Activated CD8-positive, alpha-beta memory T cell treated with anti-CD3 and anti-CD28 coated beads for 4 hours (primary cell): ENCODE measurements at places on chromosomes 2 and 18.

DNA sequence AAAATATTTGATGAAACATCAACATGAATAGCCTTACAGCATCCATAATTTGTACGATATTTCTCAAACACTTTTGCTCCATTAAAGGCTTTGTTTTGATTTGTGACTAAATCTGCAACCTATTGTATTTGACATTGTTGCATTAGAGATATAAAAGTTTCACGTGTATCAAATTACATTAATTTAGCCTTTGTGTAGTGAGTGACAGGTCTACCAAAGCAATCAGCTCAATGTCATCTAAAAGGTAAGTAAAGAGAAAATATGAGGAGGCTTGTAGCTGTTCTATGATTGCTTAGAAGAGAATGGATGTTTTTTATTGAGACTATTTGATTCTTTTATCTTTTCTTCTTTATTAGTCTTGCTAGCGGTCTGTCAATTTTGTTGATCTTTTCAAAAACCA is 430.2 kb downstream of the GALR1 start:
- no peak for DNase-seq

- DNase-seq: no peak
These were observed 149.2 kb upstream of the NCK2 start for GRCh38 chr2:105595536-105595935.

DNA sequence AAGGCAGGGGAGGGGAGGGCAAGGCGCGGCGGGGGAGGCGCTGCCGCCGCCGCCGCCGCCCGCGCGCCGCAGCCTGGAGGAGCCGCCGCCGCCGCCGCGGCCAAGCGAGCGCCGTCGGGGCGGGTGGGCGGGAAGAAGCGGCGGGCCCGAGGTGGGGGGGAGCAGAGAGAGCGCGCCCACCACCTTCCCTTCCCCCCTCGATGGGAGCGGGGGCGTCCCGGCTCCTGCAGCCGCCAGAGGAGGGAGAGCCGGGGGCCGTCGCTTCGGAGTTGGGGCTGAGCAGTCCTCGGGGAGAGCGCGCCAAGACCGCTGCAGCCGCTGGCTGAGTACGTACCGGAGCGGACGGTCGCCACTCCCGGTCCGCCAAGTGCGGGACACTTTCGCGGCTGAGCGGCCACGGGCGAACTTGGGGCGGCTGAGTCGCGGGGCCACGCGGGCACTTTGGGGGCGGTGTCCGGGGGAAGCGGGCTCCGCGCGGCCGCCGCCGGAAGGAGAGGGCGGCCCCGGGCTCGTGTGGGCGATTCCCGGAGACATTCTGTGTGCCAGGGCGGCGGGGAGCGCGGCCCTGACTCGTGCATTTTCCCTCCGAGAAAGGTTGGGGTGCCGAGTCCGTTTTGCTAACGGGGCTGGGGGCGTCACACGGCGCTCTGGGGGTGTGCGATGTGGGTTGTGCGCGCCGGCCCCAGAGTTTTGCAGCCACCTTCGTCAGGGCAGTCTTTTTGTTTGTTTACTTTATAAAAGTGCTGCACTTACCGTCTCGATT is at the start of gene NAB1:
TSS of gene NAB1 (plus strand) at position 49 of the 763 bp plus-strand sequence. CDS start 10,094 bp downstream, outside the sequence.
- DNase-seq: peak; percentile 64

GRCh38 chr18:36331521-36331971 is 34.0 kb downstream of the FHOD3 start:
- no peak for DNase-seq

DNA sequence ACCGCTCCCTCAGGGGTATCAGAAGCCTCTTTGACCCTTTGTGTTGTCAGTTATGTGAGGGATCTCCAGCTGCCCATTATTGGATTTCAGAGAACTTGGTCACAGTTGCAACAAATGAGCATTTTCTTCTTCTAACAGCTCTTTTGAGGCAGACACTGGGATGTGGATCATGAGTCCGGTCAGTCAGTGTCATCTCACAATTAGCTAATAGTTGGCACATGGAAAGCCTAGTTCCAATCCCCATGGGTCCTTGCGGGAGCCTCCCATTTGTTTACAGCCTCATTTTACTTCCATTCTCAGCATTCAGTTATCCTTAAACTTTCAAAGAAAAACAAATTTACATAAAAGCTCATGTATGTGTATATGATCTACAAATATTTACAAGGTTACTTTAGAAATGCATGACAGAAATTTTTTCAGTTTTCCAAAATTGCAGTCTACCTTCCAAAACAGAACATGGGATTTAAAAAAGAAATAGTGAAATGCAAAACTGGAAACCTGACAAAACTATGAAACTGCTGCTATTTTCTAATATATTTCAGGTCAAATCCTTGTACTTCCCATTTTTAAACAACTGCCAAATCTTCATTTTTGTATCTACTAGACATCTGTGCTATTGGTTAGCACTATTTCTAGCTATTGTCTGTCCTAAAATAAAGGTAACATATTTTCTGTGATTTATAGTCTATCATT is 547.1 kb upstream of the ZEB2 start:
- DNase-seq: no peak

DNA sequence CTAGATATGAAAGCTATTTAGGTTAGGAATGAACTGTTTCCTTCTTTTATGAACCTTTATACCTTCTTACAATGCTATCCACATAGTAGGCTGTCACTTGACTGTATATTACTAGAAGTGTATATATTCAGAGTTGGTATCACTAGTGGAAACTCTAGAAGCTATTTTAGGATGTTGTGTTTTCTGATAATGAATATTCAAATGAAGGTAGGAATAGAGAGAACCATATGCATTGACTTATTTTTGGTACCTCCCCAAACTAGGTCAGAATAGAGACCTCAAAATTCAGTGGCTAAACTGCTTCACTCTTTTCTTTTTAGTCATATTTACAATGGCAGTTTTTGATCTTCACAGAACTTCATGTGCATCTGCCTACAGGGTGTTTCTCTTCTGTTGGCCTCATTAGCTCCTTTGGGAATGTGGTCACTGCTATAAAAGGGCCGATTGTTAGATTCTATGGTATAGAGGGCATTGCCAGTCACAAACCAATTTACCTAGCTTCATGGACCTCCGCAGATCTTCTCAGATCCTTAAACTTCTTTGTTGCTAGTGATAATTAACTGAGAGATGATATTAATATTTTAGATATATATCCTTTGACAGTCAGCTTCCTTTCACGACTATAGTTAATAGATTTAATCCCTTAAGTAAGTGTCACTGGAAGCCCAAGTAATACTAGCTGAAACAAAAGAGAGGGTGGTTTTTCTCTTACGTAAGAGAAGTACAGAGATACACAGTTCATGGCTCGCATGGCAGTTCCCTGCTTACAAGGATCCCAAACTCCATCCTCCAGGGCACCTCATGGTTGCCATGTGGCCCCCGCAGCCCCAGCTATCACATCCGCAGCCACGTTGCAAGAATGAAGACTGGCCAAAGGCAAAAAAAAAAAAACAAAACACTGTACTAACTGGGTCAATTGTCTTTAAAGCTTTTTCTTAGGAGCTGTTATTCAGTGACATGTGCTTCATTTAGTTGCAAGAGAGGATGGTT is 61.0 kb downstream of the TSPYL6 start:
- no peak for DNase-seq

GRCh38 chr2:119521433-119522050 is 2.7 kb downstream of the SCTR start:
- no peak for DNase-seq

GRCh38 chr2:72993147-72993932 is 76.0 kb downstream of the EMX1 start:
- no peak for DNase-seq

DNA sequence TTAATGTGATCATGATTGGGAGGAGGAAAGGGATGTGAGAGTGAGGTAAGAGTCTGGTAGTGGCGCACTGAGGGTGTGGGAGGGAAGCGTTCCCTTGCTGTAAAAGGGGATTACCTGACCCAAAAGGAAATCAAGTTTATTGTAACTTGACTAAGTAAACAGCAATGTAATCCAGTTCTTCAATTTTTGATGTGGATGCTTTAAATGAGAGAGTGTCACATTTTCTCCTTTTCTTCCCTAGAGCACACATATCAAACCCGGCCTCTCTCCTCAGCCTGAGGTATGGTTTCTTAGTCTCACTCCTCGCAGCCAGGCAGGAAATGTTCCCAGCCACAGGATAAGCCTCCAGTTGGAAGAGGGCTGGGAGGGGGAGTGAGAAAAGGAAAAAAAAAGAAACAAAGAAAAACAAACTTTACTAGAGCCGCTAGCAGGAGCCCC is 688 bp upstream of the ARHGAP28 start:
- DNase-seq: no peak

DNA sequence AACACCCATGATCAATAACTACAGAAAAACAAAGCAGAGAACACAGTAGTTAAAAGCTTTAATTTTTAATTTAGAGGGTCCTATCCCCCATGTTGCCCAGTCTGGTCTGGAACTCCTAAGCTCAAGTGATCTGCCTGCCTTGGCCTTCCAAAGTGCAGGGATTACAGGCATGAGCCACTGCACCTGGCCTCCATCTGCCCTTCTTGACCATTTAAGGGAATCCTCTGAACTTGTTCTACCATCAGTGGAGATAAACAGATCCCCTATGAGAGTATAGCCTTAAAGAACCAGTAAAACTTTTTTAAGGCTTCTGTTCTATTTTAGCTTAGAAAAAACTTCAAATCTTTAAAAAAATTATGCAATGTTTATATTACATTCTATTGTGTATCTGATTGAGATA is 13.5 kb upstream of the ATP5MC3 start:
- no peak for DNase-seq

GRCh38 chr2:207165121-207166038 is at the start of gene KLF7:
KLF7 (minus strand) TSS chr2:207165948; CDS start chr2:207165568, 380 bp downstream.
- no peak for DNase-seq

DNA sequence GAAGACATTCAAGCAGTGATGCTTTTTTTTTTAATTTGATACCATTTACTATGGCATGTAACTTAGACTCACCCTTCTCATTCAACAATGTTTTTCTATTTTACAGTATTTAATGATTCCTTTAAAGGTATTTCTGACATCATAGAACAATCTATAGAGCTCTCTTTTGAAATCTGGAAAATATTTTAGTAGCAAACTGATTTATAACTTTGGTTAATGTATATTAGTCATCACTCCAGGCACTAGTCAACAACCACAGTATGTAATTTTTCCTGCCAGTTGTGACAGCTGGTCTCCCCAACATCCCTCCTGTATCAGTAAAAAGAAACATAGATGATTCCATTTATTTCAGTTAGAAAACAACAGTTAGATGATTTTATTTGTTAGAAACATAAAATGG is 122.9 kb downstream of the LCLAT1 start:
- no peak for DNase-seq

- no peak for DNase-seq
These were observed 62.1 kb downstream of the SETBP1 start for GRCh38 chr18:44742718-44743311.

DNA sequence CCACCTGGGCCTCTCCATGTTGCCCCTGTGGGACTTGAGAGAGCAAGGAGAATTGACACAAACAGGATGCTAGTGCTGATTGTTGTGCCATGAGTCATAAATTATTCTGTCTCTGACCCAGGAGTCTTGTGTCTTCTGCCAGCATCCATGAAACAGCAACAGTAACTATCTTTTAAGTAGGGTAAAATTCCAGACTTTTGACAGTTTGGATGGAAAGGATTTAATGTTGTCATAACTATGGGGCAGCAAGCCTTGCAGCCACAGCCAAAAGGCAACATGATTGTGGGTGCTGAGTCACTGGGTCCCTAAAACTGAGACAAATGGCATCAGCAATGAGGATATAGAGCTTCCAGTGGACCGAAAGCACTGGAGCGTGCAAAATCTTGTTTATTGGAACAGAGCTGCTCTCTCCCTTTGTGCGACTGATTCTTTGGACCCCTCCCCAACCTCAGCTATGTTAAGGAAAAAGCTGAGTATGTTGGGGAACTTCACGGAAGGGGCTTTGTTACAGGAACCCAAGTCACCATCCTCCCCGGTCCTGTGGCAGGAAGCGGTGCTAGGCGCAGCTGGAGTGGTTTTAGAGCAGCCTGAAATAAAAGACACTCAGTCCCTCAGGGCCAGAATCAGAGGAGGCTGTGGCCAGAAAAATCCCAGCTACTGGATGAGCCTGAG is 9.6 kb upstream of the ITPRIPL1 start:
- no peak for DNase-seq

DNA sequence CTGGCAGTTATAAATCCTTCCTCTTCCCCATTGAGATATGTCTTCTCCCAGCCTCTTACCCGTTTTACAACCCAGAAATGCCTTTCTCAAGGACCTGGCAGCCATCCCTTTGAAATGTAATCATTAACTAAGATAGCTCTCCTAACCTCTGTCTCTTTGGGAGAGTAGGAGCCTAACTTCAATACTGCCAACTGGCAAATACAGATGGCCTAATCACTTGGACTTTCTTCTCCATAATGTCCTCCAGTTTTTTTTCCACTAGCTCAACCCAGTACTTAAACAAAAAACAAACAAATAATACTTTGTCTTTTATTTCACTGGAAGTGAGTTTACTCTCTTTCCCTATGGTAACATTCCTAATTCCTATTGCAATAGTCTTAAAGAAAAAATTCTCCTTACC is 1391.1 kb downstream of the SUCLG1 start:
- no peak for DNase-seq

DNA sequence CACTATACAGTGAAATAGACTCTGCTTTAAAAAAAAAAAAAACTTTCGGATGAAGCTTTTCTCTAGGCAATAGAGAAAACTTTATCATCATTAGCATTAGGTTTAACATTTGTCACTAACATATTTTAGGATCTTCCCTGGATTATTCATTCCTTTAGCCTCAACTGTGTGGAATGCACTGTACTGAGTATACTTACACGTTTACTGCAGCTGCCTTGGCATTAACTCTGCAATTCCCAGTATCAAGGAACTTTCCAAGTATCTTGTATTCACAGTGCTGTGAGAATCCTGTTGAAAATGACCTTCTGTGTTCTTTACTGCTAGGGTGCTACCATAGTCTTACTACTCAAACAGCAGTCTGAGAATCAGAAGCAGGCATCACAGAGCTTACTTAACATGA is 328.2 kb upstream of the COL3A1 start:
- DNase-seq: no peak

DNA sequence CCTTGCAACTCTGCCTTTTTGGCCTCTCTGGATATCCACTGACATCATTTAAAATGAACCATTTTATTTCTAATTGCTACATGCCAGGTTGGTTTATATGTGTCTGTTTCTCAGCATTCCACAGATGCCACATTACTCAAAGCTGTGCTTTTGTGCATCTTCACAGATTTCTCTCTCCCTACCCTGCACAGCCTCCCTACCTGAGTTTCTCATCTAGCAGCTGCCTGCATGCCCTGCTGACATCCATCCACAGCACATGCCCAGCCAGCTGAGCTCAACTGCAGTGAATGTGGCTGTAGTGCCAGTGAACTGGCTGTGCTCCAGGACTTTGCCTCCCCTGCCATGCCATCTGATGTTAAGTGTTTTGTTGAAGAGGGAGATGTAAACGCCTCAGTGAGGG is 44.5 kb downstream of the PKP4 start:
- DNase-seq: no peak
